ENCODE measurements at places on chromosomes 5 and 9.

DNA sequence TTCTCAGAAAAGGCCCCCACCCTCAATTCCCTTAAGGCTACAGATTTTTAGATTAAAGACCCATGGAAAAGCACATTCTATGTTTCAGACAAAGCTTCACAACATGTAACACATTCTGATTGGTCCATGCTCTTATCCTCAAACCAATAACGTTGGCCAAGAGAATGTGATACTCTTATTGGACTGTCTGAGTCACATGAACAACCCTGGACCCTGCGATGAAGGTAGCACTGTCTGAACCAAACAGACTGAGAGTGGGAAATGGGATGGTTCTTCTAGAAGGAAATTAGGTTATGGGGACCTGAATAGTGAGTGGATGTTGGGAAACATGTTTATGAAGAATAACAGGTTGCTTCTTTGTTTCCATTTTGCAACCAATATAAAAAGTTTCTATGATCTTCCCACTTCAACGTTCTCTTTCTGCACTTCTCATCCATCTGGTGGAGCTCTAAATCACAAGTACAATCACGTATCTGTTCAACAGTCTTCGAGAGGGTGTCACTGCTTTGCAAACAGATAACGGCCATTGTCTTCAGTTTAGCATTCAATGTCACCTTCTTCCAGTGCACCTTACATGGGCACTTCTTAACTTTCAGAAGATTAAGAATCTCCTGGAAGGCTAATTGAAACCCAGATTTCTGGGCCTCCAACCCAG is 81.6 kb downstream of the PTCH1 start:
- no peak for DNase-seq

GRCh38 chr9:81455462-81456219 is 233.7 kb downstream of the TLE1 start:
- no peak for DNase-seq

DNA sequence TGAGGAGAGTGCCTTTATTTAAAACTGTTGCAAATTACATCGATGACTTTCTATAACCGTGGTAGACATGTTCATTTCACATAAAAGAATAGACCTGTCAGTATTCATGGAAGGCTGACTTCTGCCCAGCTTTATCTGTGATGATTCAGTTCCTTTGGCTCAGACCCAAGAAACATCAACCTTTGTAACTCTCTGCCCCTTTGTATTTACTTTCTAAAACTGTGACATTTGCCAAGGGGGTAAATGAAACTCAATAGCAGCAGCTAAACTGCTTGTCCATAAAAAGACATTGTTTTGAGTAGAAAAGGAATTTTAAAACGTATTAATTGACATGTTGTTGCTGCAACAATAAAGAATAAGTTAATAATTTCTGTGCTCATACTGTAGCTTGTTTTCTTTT is 137.8 kb upstream of the ANKH start:
- DNase-seq, result no peak

- DNase-seq, result no peak
Measured at GRCh38 chr9:133664173-133665050, 28.2 kb downstream of the DBH start.

GRCh38 chr5:112857866-112858265 is 3.2 kb upstream of the SRP19 start:
- DNase-seq, result no peak

GRCh38 chr9:21153336-21154017 is 11.8 kb upstream of the IFNW1 start:
- no peak for DNase-seq

DNA sequence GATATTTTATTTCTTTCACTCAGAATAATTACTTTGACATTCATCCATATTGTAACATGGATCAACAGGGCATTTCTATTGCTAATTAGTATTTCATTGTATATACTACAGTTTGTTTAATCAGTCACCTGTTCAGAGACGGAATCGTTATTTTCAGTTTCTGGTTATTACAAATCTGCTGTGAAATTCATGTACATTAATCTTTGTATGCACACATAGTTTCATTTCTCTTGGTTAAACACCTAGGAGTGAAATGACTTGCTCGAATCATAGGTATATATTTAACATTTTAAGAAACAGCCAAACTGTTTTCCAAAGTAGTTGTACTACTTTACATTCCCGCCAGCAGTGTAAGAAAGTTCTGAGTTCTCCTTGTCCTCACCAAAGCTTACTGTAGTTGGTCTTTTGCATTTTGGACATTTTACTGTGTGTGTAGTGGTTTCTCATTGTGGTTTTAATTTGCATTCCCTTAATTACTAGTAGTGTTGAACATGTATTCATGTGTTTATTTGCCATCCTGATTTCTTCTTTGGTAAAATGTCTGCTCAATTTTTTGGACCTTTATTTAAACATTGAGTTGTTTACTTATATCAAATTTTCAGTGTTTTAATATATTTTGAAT is 198.2 kb downstream of the SAXO1 start:
- DNase-seq, result peak; percentile 19

GRCh38 chr5:98872674-98873073 is 56.1 kb downstream of the CHD1 start:
- DNase-seq, result no peak

- DNase-seq, result no peak
Measured at GRCh38 chr9:14936491-14936890, 26.3 kb upstream of the FREM1 start.

DNA sequence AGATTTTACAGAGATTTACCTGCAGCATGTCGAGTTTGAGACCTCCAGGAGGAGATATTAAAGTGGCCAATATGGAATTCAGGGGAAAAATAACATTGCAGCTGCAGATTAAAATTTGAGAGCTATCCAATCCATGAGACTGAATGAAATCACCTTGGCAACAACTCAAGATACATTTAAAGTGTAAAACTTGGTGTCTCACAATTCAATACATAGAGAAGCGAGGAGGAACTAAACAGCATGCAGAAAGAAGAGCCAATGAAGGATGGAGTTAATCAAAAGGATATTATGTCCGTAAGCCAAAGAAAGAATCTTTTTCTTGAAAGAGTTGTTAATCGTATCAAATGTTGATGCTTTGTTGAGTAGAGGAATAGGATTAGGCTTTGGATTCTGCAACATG is 455.1 kb downstream of the CDH18 start:
- no peak for DNase-seq

DNA sequence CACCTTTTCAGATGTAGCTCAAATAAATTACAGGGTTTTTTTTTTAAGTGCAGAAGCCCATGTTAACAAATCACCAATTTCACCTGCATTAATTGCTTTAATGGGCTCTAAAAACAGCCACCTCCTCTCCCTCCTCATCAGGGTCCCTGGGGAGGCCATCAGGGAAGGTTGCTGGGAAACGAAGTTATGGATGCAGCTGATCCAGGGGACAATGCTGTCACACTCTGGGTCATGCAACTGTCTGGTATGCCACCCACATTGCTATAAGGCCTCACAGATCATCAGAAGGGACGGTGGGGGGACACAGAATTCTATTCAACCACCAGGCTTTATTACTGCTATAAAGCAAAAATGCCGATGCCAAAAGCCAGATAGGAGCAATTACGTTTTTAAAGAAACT is 9.3 kb downstream of the WHRN start:
- DNase-seq, result no peak

GRCh38 chr5:128350705-128351104 is 187.3 kb downstream of the FBN2 start:
- DNase-seq, result no peak
